ENCODE measurements at places on chromosomes 3 and 15. TPM values are rescaled to one million over a fixed set of nuclear protein-coding genes. Genes with fewer than 3 reads are reported as not detected.
A peak's percentile ranks its signal among the peaks of the same experiment; 100 is the strongest.

GRCh38 chr3:177529071-177529550, 331.8 kb upstream of the TBL1XR1 start:
- no peak for DNase-seq

GRCh38 chr15:65391732-65392131, 13.9 kb upstream of the IGDCC3 start:
- no peak for DNase-seq

GRCh38 chr15:91237445-91237844, 137.4 kb downstream of the SV2B start:
- no peak for DNase-seq

DNA sequence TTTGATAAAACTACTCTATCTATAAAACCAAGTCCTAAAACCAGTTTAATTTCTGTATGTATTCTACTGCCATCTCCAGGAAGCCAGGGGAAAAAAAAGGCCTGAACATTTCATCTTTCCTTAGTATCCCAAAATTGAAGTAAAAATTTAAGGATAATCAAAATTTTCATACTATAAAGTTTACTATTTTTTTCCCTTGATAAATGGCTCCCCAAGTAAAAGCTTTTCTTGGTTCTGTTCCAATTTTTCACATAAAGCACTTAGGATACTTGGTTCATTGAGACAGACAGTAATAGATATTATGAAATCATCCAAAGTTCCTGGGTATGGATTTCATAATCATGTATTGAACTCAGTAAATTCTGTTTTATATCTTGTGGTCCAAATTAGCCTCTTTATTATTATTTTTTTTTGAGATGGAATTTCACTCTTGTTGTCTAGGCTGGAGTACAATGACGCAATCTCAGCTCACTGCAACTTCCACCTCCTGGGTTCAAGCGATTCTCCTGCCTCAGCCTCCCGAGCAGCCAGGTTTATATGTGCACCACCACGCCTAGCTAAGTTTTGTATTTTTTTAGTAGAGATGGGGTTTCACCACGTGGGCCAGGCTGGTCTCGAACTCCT, 34.5 kb downstream of the ICE2 start:
- no peak for DNase-seq

- no peak for DNase-seq
Measured at GRCh38 chr3:76656531-76657070, 383.3 kb upstream of the ROBO2 start.

DNA sequence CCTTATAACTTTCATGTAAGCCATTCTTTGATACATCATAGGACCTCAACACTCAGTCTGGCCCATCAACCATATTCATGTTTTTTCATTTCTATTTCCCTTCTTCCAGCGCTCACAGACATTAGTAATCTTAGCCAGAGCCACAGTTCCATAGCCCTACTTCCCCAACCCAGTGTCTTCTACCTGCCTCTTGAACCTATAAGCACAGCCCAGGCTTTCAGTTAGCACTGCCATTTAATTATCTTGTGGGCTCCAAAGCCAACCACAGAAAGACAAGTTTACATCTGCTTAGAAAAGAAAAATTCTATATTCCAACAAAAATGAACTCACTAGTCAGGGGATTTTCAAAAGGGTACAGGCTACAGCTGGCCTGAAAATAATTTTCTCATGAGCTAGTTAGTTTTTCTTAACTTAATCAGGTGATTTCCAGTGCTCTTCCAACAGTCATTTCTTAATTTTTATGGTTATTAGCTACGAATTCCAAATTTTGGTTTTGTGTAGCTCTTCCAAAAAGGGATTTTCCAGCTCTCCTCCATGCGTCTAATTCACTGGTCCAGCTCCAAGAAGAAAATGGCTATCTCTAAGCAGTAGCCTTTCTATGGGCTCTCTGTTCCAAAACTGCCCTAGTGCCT, 13.7 kb downstream of the CD200 start:
- no peak for DNase-seq

GRCh38 chr15:94912760-94913159, 681.4 kb downstream of the MCTP2 start:
- no peak for DNase-seq

- peak; percentile 90 for DNase-seq
Measured at GRCh38 chr3:190862209-190863118, at the start of gene GMNC. TSS of gene GMNC (minus strand) at chr3:190862694. CDS start at chr3:190862615, 79 bp downstream.

GRCh38 chr15:54282228-54282836, 304.1 kb downstream of the UNC13C start:
- DNase-seq: no peak

GRCh38 chr3:46665763-46666452, 27.6 kb downstream of the ALS2CL start:
- DNase-seq: no peak

GRCh38 chr3:61724801-61725200, 163.4 kb downstream of the PTPRG start:
- no peak for DNase-seq

CDC25A gene
- total RNA-seq: 11.8 TPM

PRRT3 gene
- 8.9 TPM for total RNA-seq

KCNMB2 gene
- total RNA-seq: 0.47 TPM

PTX3 gene
- 2.4 TPM for total RNA-seq

PP2D1 gene
- total RNA-seq: not detected
